Activated naive CD8-positive, alpha-beta T cell treated with anti-CD3 and anti-CD28 coated beads for 36 hours (primary cell): ENCODE measurements at places on chromosomes 2 and 18. TPM values are rescaled to one million over a fixed set of nuclear protein-coding genes. Genes with fewer than 3 reads are reported as not detected.

ASB18 gene
- total RNA-seq: not detected

CTAGE1 gene
- not detected for total RNA-seq

DRC1 gene
- not detected for total RNA-seq

ZEB2 gene
- total RNA-seq: 9.0 TPM

FBXO15 gene
- total RNA-seq: 3.0 TPM

DNA sequence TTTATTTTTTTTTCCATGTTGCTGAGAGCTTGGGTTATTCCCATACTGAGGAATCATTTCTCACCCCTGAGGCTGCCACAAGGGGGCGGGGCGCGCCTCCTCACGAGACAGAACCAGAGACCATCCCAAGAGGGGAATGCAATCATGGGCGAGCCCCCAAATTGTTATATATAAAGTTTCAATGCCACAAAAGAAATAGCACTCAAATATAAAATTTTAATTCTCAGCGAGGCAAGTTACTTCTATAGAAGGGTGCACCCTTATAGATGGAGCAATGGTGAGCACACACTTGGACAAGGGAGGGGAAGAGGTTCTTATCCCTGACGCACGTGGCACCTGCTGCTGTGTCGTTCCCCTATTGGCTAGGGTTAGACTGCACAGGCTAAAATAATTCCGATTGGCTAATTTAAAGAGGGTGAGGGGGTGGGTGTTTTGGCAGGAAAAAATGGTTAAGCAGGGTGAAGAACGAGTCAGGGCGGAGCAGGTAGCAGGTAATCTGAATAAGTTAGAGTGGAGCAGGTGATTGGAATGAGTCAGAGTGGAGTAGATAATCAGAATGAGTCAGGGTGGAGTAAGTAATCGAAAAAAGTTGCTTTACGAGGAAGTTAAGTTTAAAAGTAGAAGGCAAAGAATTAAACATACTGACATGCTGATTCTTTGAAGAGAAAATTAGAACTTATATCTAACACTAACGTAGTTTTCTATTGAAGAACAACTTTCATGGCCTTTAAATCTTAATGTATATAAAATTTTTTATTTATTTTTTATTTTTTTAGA lies 177.5 kb downstream of the MTCL1 start:
- DNase-seq: no peak

- DNase-seq: no peak
These were observed 176.0 kb downstream of the ACKR3 start for GRCh38 chr2:236745420-236746210.

- DNase-seq: no peak
These were observed 254.2 kb downstream of the SETBP1 start for GRCh38 chr18:44934901-44935300.
